ENCODE measurements at places on chromosomes 1 and 21.
A peak's percentile ranks its signal among the peaks of the same experiment; 100 is the strongest.

- no peak for DNase-seq
These were observed 11.5 kb downstream of the ZNF697 start for GRCh38 chr1:119636491-119637089.

DNA sequence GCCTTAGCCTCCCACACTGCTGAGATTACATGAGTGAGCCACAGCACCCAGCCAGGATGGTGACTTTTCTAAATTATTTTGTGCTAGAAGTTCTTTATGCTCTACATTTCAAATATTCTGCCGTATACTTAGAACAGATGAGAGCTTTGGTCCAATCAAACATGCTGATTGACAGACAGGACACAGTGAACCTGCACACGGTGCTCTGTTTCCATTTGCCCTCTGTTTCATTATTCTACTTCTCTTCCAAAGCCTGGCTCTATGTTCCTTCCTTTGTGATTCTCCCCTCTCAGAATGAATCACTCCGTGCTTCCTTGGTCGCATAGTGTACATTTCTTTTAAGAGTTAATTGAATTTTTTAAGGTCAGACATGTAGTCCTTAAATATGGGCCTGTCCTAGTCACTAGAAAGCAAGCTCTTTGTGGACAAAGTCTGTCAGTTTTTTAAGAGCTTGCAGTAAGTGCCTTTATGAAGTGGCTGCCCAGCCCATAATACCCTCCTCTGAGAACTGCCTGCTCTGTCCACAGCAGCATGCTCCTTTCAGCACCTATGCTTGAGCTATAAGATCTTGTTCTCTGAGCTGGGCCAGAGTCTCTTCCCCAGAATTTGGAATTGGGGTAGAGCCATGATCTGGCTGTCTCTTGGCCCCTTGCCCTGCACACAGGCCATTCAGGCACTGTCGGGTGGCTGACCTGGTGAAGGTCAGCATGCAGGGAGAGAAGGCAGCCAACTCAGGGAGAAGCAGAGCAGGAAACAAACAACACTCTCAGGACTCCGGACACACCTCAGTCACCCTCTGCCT, 66.8 kb upstream of the SLC44A3 start:
- DNase-seq = no peak

DNA sequence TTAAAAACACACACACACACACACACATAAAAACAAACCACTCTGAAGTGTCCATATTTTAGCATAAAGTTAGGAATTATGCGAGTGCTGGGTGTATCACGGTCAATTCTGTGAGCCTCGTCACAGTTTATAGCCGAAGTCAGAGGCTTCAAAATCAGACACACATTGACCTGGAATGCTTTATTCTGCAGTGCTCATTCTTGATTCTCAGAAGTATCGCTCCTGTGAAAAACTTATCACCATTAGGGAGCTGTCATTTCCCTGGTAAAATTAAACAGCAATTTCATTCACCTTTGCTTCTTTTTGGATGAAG, 8.7 kb upstream of the IRF2BP2 start:
- DNase-seq = no peak

DNA sequence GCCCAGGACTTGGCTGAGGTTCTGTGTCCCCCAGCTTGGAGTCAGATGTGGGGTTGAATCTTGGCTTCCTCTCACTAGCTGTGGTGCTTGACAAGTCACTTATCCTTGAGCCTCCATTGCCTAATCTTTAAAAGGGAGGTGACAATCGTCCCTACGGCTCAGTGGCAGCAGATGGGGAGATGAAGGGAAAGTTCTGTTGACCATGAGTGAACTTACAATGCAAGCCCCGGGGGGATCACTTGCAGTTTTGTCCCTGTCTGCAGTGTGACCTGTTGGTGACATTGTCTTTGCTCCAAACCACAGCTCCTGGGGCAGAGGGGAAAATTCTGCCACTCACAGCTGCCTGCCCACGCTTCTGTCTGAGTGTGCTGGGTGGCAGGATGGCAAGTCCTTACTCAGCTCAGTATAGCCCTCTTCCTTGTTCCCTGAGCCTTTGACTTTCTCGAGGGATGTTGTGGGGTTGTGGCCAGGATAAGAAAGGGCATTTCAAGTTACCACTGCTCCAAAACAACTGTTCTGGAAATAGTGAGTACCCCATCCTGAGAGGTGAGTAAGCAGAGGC, 1.7 kb downstream of the PCSK9 start:
- peak; percentile 5 for DNase-seq

DNA sequence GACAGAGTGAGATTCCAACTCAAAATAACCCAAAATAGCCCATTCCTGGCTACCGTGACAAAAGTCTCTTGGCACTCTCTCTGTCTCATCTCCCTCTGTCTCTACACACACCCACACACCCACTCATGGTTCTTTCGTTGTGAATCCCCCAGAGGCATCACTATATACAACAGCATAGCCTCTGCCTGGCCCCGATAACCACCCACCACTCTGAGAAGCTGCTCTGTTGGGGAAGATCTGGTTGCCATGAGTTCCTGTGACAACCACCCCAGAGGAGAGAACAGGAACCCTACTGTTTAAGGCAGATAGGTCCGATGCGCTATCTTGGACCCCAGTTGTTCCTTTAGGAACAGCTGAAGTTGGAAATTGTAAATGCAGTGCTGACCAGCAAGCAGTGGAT, 70.4 kb upstream of the LYST start:
- peak; percentile 92 for DNase-seq

GRCh38 chr1:87632232-87632631, 303.6 kb downstream of the LMO4 start:
- DNase-seq = no peak
